Right cardiac atrium (tissue), 5 donors: ENCODE measurements at places on chromosomes 6 and 20. TPM values are rescaled to one million over a fixed set of nuclear protein-coding genes. Genes with fewer than 3 reads are reported as not detected.

TUBB1 gene
- 0.12 TPM for total RNA-seq

PHACTR3 gene
- 8.4 TPM for total RNA-seq

PYGB gene
- total RNA-seq, result 209 TPM

OSTM1 gene
- 52.2 TPM for total RNA-seq

GRCh38 chr6:118317581-118318563 lies 230.2 kb upstream of the PLN start:
- DNase-seq, result no peak

DNA sequence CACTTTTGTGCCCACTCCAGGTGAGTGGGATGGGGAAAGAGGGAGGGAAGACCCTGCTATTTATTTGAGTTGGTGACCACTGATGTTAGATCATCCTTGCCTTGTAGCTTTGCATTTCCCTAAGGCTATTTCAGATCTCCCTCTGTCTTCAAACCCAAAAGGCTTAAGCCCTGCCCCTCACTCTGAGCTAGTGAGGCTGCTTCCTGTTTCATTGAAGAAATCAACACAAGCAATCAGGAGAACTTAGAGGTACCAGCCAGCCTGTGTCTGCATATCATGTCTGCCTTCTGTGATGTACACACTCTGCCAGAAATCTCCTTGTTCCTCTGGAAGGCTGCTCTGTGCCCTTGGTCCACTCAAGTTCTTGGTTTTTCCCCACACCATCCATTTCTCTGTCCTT lies 135.3 kb downstream of the ARID1B start:
- DNase-seq, result no peak

DNA sequence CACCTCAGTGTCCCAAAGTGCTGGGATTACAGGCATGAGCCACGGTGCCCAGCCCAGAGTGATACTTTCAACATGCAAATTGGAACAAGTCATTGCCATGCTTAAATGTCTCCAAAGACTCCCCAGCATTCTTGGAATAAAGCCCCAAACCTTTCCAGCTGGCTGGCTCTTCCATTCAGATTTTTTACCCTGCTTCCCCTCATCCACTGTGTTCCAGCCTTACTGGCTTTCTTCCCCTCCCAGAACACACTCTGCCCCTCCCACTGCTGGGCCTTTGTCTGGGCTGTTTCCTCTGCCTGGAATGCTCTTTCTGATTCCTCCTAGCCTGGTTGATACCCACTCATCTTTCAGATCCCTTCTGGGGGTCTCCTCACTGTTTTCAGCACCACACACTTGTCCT lies 40.1 kb upstream of the NNAT start:
- DNase-seq, result peak; percentile 58

GRCh38 chr6:53728570-53729194 lies 63.1 kb upstream of the KLHL31 start:
- no peak for DNase-seq
